ENCODE measurements at places on chromosomes 6 and 20.

DNA sequence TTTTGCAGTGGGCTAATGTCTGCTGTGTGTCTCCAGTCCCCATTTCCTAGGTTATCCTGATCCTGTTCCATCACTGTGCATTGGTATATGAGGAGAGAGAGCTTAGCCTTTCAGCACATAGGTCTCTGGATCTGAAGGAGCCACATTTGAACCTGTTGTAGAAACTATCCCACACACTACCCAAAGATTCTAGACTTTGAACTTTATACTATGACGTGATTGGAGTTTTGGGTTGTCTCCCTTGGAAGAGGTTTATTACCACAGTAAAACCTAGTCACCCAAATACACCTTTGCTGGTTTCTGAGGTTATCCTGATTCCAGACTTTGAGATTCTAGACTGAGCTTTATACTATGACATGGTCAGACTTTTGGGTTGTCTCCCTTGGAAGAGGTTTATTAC is 8.0 kb upstream of the OSTM1 start:
- H3K36me3 ChIP-seq = no peaks in the 10 kb centered on the region
- H3K27ac ChIP-seq = no peak overlapping the region
- H3K4me1 ChIP-seq = no peaks in the 10 kb centered on the region
- H3K4me3 ChIP-seq = no peak overlapping the region
- DNase-seq = no peak

- H3K27ac ChIP-seq = no peak overlapping the region
- H3K27me3 ChIP-seq = no peaks in the 10 kb centered on the region
- DNase-seq = no peak
- H3K4me1 ChIP-seq = no peaks in the 10 kb centered on the region
- no peak overlapping the region for H3K4me3 ChIP-seq
Observed at GRCh38 chr20:1002682-1003561, 811 bp upstream of the RSPO4 start.

- no peak overlapping the region for H3K27ac ChIP-seq
- no peaks in the 10 kb centered on the region for H3K27me3 ChIP-seq
- H3K36me3 ChIP-seq = no peaks in the 10 kb centered on the region
- no peak overlapping the region for H3K4me3 ChIP-seq
Observed at GRCh38 chr6:127110712-127111111, 7.8 kb upstream of the RSPO3 start.

GRCh38 chr6:149806127-149806526 is 56.6 kb downstream of the PCMT1 start:
- H3K4me3 ChIP-seq = no peak overlapping the region
- H3K36me3 ChIP-seq = peaks cover 32% of the 10 kb centered on the region
- H3K4me1 ChIP-seq = peaks cover 37% of the 10 kb centered on the region
- DNase-seq = peak; percentile 65
- peak overlapping the region; percentile 74 for H3K27ac ChIP-seq
- H3K27me3 ChIP-seq = no peaks in the 10 kb centered on the region

DNA sequence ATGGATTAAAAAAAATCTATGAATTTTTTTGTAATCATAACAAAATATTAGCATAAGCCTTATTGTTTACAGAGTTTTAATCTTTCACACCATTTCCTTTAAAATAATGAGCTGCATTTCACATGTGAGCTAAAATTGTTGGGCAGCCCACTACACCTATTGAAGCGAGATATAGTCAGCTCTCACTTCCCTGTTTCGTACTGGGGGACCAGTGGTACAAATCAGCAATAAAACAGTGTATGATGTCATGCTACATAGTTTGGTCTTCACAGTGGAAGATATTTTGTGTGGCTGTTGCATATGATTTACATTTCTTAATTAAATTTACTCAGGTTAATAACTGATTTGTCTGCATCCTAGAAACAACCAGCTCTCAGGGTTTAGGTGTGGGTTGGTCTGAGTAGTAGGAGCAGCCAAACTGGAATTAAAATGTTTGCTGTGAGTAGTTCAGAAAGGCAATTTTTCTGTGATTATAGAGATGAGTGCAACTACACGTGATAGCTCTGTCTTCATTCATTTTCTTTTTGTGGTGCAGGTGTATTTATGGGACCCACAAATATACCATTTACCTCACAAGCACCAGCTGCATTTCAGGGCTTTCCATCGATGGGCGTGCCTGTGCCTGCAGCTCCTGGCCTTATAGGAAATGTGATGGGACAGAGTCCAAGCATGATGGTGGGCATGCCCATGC is 99.3 kb downstream of the B3GAT2 start:
- DNase-seq = no peak
- no peaks in the 10 kb centered on the region for H3K27me3 ChIP-seq
- H3K4me3 ChIP-seq = no peak overlapping the region
- peaks cover 42% of the 10 kb centered on the region for H3K36me3 ChIP-seq

DNA sequence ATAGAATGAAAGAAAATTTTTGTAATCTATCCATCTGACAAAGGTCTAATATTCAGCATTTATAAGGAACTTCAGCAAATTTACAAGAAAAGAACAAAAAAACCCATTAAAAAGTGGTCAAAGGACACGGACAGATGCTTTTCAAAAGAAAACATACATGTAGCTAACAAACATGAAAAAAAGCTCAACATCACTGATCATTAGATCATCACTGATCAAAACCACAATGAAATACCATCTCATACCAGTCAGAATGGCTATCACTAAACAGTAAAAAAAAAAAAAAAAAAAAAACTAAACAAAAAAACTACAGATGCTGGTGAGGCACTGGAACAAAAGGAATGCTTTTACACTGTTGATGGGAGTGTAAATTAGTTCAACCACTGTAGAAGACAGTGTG is 837.1 kb downstream of the EPHA7 start:
- DNase-seq = no peak
- no peaks in the 10 kb centered on the region for H3K27me3 ChIP-seq
- no peak overlapping the region for H3K4me3 ChIP-seq

GRCh38 chr6:23735151-23735550 is 390.9 kb upstream of the NRSN1 start:
- H3K4me3 ChIP-seq = no peak overlapping the region
- H3K27me3 ChIP-seq = peaks cover 4% of the 10 kb centered on the region
- no peaks in the 10 kb centered on the region for H3K36me3 ChIP-seq
- H3K27ac ChIP-seq = no peak overlapping the region
- no peak for DNase-seq

DNA sequence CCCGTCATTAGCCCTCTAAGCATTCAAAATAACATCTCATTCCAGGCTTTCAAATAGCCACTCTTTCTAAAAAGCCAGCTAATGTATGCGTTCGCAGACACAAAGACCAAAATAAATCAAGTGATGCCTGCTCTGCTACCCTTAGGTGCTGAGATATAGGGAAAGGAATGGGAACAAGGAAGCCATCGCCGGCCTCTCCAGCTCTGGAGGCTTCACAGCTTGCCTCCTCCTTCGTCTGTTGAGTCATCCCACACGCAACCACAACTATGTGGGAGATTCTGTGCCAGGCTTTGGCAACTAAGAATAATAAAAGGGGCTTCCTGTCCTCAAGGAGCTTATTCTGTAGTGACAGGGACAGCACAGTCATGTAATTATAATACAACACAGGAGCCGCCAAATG is 27.3 kb upstream of the SLC22A23 start:
- no peaks in the 10 kb centered on the region for H3K36me3 ChIP-seq
- DNase-seq = no peak
- H3K4me3 ChIP-seq = no peak overlapping the region
- H3K27me3 ChIP-seq = no peaks in the 10 kb centered on the region
- no peak overlapping the region for H3K27ac ChIP-seq

DNA sequence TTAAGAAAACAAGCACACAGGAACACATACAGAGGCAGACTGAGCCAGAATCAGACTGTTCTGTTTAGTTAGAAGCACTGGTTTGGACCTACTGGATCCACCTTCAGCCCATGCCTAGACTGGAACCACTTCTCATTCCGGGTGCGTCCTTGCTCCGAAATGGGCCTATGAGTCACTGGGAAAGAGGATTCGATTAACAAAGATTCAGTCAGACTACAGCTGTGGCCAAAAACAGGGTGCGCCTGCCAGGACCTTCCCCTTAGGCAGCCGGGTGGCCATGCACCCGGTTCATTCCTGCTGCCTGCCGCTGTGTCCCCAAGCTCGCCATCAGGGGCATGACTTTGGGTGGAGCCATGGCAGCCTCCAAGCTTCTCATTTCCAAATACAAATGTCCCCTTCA is 14.5 kb upstream of the KCNK5 start:
- H3K36me3 ChIP-seq = no peaks in the 10 kb centered on the region
- no peaks in the 10 kb centered on the region for H3K4me1 ChIP-seq
- no peak for DNase-seq
- H3K27me3 ChIP-seq = peaks cover 7% of the 10 kb centered on the region
- no peak overlapping the region for H3K27ac ChIP-seq

DNA sequence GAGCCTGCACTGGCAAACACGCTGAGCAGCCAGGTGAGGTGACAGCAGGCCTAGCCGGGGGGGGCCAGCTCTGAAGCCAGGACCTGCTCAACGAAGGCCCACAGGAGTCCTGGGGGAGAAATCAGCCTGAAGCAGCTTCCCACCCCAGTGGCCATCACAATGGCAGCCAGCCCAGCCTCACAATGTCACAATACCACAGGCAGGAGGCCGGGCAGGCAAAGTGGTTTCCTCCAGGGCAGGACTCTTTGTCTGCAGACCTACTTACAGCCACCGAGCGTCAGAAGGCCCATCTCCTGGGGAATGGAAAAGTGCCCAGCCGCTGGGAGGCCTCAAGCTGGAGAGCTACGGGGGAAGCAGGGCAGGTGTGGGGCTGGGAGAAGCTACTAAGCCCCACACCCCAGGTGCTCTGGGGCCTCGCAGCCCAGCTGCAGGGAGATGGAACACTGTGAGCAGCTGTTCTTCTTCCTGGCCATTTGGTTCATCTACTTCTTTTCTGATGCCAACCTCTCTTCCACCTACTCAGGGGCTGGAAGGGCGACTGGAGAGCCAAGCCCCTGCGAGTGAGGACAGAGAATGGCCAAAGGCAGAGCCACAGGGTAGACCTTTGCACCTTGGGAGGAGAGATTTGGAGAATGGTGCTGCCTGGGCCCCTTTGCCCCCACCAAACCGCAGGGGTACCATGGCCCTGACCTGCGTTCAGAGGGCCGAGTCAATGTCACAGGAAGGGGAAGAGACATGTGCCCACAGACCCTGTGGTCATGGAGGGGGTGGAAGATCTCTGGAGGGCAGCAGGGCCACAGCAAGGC is 22.3 kb upstream of the AVP start:
- no peak overlapping the region for H3K27ac ChIP-seq
- H3K4me1 ChIP-seq = no peaks in the 10 kb centered on the region
- H3K36me3 ChIP-seq = peaks cover 13% of the 10 kb centered on the region
- no peak overlapping the region for H3K4me3 ChIP-seq

GRCh38 chr20:43751167-43752050 is 24.6 kb upstream of the GTSF1L start:
- DNase-seq = peak; percentile 78
- H3K27ac ChIP-seq = peak overlapping the region; percentile 22
- H3K4me1 ChIP-seq = peaks cover 22% of the 10 kb centered on the region
- H3K4me3 ChIP-seq = no peak overlapping the region
- H3K36me3 ChIP-seq = no peaks in the 10 kb centered on the region

- no peak overlapping the region for H3K27ac ChIP-seq
- no peaks in the 10 kb centered on the region for H3K4me1 ChIP-seq
- no peaks in the 10 kb centered on the region for H3K36me3 ChIP-seq
- H3K4me3 ChIP-seq = no peak overlapping the region
- DNase-seq = no peak
Observed at GRCh38 chr20:43825581-43825980, 89.1 kb upstream of the TOX2 start.

GRCh38 chr20:46604551-46605133 is 46.6 kb downstream of the SLC13A3 start:
- no peak for DNase-seq
- H3K27ac ChIP-seq = no peak overlapping the region
- no peaks in the 10 kb centered on the region for H3K36me3 ChIP-seq
- peaks cover 3% of the 10 kb centered on the region for H3K27me3 ChIP-seq
- H3K4me3 ChIP-seq = no peak overlapping the region

DNA sequence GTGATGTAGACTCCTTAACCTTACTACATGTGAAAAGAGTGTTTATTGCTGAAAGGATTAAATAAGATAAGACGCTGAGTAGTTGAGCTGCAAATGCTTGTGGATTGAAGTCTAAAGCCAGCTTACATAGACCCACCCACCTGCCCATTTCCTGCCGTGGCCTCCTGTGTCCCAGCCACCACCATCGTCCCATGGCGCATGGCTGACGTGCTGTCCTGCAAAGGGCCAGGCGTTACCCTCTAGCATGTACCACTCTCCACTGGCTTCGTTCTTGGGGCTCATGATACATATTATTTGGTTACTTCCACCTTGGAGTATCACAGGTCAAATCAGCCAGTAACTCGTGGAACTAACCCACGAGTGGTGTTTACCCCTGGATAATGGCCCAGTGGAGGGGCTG is 181.8 kb downstream of the CDH4 start:
- no peaks in the 10 kb centered on the region for H3K4me1 ChIP-seq
- H3K36me3 ChIP-seq = no peaks in the 10 kb centered on the region
- no peak for DNase-seq

GRCh38 chr20:29408034-29408695 is 1849.3 kb upstream of the DEFB115 start:
- H3K4me3 ChIP-seq = no peak overlapping the region
- H3K27me3 ChIP-seq = no peaks in the 10 kb centered on the region
- no peaks in the 10 kb centered on the region for H3K4me1 ChIP-seq
- no peaks in the 10 kb centered on the region for H3K36me3 ChIP-seq
- DNase-seq = no peak

GRCh38 chr6:152305672-152306071 is 331.5 kb downstream of the SYNE1 start:
- no peaks in the 10 kb centered on the region for H3K27me3 ChIP-seq
- DNase-seq = no peak
- H3K4me3 ChIP-seq = no peak overlapping the region

DNA sequence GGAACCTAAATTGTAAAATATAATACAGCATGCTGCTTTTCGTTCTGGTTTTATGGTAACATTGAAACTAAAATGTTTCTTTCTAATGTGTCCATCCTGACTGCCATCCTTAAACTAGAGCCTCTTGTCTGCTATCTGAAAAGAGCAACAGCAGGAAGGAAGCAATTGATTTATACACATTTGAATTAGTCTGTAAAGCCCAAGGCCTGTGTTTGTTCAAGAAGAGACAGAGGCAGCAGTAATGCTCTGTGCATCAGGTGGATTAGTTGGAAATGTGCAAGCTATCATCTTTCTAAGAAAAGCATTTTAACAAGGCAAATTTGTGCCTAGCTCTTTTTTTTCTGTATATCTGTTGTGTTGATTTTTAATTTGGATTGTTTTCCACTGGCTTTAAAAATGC is 128.6 kb downstream of the SCAF8 start:
- peaks cover 5% of the 10 kb centered on the region for H3K36me3 ChIP-seq
- DNase-seq = no peak
- H3K4me1 ChIP-seq = no peaks in the 10 kb centered on the region
- H3K27me3 ChIP-seq = no peaks in the 10 kb centered on the region
- no peak overlapping the region for H3K27ac ChIP-seq

DNA sequence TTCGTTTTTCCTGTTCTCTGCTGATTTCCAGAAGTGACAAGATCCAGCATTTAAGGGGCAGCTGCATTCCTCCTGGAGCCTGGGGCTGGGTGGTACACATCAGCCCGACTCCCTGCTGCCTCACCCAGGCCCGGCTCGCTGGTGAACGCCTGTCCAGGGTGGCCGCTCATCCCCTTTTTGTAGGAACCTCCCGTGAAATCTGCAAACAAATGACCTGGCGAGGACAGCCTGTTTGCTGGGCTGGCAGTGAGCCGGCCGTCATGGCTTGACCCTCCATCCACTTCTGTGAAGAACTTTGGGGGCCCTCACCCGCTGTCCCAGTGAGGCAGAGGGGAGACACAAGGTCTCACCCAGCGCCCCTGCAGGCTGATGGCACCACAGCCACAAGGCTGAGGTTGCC is 39.0 kb downstream of the PYGB start:
- no peak overlapping the region for H3K4me3 ChIP-seq
- H3K27ac ChIP-seq = no peak overlapping the region
- no peak for DNase-seq
- H3K36me3 ChIP-seq = peaks cover 96% of the 10 kb centered on the region
- no peaks in the 10 kb centered on the region for H3K27me3 ChIP-seq

Measured in DND-41 (cell line).